ENCODE measurements at places on chromosomes 5 and 9.

DNA sequence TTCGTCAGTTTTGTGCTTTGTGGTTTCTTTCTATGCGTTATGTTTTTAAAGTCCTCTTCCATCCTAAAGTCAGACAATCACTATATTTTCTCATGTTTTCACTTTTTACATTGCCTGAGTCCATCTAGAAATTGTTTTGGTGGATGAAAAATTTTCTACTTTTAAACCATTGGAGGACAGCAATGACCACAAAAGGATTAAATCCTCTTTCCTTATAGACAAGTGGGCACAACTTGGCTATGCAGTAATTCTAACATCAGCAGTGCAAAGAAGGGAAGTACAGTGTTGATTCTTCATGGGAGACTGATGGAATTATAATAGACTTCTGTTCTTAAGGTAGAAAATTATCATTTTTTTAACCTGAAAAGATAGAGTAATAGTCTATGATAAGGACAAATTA is 75.5 kb downstream of the PALM2AKAP2 start:
- DNase-seq = no peak

- no peak for DNase-seq
These were observed 18.3 kb upstream of the ECPAS start for GRCh38 chr9:111502506-111502905.

GRCh38 chr9:93217706-93218105 is 33.8 kb downstream of the WNK2 start:
- DNase-seq = no peak

DNA sequence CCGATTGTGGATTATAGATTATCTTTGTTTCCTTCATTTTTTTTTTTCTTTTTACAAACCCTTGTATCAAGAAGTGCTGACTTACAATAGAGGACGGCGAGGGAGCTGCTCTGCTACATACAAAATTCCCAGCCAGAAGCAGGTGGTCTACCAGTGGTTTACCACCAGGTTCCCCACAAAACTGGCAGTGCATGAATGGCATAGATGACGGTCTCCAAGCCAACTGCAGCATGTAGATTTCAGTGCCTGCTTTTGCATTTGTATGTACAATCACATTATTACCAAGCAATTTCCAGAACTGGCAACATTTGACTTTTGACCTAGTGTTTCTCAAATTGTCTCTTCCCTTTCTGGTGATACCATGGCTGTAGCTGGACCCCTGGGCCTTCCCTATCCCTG is 84.0 kb downstream of the ACER2 start:
- DNase-seq = no peak

GRCh38 chr5:154410786-154411185 is 35.0 kb upstream of the SAP30L start:
- no peak for DNase-seq

- no peak for DNase-seq
These were observed 25.1 kb downstream of the JADE2 start for GRCh38 chr5:134550271-134551214.

- no peak for DNase-seq
These were observed 525 bp upstream of the STPG3 start for GRCh38 chr9:137250329-137251193.

DNA sequence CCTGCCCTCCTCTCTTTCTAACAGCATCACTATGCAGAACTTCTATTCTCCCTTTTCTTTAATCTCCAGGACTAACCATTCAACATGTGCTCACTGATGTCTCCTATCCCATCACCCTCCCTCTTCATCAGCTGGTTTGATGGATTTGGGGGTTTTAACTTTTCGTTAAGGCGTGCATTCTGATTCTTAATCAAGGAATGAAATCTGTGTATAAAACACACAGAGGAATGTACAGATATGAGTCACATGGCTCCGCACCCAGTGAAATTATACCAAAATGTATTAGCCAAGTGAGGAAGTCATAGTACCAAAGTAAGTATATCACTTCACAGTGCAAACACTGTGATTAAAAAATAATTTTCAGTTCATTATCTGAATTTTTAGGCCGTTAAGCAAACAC is 35.2 kb downstream of the MARCHF11 start:
- DNase-seq = no peak

- no peak for DNase-seq
These were observed 552.4 kb upstream of the DAB2 start for GRCh38 chr5:39977066-39977655.

DNA sequence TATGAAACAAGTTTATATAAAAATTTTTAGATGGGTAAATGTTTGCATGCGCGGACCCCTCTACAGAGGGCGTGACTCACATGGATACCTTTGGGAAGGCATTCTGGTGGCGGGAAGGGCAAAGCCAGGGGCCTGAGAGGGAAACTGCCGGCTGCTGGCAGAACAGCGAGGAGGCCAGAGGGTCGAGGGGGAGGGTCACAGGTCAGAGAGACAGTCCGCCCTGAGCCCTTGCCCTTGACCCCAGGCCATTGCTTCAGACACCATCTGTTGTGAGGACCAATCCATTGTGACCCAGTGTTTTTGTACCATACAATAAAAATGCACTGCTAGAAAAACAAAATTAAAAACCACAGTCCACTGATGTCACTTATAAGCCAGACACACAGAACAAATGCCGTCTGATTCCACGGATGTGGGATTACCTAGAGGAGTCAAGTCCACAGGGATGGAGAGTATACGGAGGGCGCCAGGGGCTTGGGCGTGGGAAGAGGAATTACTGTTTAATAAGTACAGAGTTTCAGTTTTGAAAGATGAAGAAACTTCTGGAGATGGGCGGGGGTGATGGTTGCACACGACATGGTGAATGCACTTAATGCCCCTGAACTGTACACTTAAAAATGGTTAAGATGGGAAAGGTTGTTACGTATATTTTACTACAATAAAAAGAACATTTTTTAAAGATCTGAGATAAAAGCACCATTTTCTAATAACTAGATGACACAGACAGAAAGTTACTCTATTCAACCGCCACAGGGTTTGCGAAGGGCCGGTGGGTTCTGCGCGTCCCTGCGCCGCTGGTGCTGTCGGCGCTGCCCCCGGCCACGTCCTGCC is 12.0 kb downstream of the BTNL9 start:
- DNase-seq = no peak

Measured in DMS53 (cell line).